ENCODE measurements at places on chromosomes 12 and 14. TPM values are rescaled to one million over a fixed set of nuclear protein-coding genes. Genes with fewer than 3 reads are reported as not detected.

GRCh38 chr14:105275267-105275946 is 25.4 kb downstream of the BRF1 start:
- no peak for DNase-seq

Gene TAPBPL
- total RNA-seq: 16.4 TPM

Gene HRK
- total RNA-seq: 0.77 TPM

- no peak for DNase-seq
These were observed 123.4 kb downstream of the TTC7B start for GRCh38 chr14:90692826-90693225.

Gene KRT6A
- total RNA-seq: not detected

DNA sequence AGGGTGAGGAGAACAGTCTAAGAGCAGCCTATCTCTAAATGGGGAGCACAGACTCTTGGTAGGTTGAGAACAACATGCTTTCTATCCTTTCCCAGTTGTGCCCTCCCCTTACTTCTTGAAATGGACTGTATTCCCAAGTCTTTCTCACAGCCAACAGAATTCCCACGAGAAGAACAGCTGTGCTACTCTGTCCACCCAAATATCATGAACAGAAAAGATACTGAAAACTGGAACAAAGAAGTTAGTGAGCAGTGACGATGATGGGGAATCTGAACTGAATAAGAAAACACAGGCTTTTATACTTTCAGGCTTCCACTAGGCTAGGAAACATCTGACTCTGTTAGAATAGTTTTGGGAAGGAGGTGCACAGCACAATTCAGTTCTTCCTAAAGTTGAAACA is 3.4 kb downstream of the NACA start:
- no peak for DNase-seq

DNA sequence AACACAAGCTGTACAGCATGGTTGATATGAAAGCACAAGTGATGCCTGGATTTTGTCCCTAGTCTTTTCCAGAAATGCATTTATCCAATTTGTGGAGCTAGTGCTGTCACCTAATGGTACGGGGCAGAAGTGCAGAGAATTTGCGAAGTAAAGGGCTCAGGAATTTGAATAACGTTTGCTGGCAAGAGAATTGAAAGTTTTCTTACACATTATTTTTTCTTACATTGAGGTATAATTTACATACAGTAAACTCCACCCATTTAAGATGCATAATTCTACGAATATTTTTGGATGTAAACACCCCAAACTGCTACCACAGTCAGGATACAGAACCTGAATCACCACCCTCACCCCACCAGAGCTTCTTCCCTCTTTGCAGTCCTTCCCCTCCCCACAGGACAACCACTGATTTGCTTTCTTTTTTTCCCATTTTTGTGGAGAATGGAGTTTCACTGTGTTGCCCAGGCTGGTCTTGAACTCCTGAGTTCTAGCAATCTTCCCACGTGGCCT is 3.5 kb downstream of the AICDA start:
- DNase-seq: no peak

- DNase-seq: no peak
These were observed 61.5 kb downstream of the SLC6A12 start for GRCh38 chr12:152440-152839.

Data from left ventricle myocardium inferior (tissue), 1 donor.